HEK293T (cell line): ENCODE measurements at places on chromosomes 6 and 20.
A peak's percentile ranks its signal among the peaks of the same experiment; 100 is the strongest.

GRCh38 chr6:24149836-24150235, 23.8 kb downstream of the NRSN1 start:
- no peak for DNase-seq

DNA sequence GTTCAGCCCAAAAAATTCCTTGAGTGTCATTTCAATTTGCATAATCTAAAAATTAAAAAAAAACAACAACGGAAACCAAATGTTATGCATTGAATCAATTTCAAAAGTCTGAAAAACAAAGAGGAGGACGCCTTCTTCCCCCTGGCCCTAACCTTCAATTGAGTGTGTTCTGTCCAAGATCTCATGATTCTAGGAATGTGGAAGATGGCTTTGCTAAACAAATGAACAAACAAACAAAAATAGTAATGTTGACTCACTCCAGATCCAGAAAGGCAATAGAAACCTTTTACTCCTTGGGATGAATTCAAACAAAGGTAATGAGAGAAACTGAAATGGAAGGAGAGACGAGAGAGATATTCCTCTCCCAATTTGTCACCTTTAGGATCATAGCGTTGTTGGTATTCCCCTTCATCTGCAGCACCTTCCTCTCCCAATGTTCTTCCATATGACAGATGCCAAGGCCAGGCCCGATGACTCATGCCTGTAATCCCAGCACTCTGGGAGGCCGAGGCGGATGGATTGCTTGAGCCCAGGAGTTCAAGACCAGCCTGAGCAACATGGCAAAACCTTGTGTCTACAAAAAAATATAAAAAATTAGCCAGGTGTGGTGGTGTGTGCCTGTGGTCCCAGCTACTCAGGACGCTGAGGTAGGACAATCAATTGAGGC, 109.2 kb upstream of the ADGRF1 start:
- no peak for DNase-seq

DNA sequence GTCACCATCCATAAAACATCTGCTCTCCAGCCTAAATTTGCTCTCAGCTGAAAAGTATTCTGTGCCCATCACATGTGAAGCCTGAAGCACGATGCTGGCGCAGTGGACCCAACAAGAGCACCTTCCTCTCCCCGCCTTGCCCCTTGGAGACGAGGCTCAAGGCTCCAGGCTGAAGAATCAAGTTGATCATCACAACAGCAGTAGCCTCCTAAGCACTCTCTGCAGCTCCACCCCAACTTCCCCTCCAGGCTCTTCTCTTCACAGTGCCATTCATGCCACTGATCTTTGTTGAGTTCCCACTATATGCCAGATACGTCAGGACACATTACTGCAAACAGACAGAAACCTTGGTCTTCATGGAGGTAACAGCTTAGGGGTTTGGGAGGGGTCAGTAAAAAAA, 41.6 kb upstream of the ZNF217 start:
- DNase-seq = no peak

DNA sequence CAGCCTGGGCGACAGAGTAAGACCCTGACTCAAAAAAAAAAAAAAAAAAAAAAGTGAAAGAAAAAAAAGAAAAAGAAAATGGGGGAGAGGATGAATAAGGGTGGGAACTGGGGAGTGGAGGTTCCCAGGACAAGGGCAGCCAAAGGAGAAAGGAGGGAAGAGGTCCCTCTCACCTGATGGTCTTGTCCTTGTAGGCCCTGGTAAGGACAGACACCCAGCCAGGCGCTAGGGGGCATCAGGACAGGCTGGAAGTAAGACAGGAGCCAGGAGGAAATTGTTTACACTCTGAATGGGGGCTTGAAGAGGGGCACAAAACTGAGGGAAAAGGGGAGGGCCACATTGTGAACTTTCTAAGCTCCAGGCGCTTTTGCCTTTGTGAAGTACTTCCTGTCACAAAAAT, 2.3 kb upstream of the ALDH5A1 start:
- peak; percentile 43 for DNase-seq

GRCh38 chr6:159969204-159969912, 476 bp downstream of the IGF2R start:
- DNase-seq = peak; percentile 41

DNA sequence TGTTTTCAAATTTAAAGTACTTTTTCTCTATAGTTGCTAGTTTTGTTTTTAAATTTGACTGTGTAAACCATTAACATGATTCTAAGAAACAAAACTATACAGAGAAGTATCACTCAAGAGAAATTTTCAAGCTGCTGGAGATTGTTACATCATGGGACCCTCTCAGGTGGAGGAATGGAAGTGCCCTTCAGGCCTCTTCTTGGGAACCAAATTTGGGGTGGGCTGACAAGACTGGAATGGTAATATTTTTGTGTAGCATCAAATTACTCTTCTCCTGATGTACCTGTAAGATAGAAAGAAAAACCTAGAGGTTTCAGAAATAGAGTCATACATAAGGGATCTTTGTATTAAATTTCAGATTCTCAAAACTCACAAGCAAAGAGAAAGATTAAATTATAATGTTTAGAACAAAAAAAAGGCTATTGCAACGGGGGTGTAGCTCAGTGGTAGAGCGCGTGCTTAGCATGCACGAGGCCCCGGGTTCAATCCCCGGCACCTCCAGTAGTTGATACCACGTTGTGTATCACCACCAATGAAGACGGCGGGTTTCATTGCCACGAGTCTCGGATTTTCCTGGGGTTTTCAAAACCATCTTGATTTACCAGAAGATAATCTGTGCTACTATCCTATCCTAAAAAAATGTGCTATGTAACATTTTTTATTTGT, 193.7 kb downstream of the GPX5 start:
- no peak for DNase-seq

GRCh38 chr6:100774681-100775080, 106.4 kb downstream of the ASCC3 start:
- no peak for DNase-seq

DNA sequence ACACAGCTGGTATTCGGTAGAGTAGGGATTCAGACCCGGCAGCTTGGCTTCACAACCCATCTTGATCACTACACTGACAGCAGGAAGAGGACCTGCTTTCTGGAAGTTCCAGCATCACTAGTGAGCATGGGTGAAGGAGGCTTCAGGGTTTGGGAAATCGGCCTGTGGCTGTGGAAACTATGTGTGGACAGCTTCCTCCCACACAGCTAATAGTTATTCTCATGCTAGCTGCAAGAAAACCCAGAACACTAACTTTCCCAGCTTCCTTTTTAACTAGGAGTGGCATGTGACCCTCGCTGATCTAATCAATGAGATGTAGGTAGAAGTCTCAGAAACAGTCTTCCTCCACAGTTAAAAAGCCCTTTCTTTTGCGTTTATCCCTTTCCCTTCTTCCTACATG, 36.3 kb upstream of the SIRPA start:
- no peak for DNase-seq

DNA sequence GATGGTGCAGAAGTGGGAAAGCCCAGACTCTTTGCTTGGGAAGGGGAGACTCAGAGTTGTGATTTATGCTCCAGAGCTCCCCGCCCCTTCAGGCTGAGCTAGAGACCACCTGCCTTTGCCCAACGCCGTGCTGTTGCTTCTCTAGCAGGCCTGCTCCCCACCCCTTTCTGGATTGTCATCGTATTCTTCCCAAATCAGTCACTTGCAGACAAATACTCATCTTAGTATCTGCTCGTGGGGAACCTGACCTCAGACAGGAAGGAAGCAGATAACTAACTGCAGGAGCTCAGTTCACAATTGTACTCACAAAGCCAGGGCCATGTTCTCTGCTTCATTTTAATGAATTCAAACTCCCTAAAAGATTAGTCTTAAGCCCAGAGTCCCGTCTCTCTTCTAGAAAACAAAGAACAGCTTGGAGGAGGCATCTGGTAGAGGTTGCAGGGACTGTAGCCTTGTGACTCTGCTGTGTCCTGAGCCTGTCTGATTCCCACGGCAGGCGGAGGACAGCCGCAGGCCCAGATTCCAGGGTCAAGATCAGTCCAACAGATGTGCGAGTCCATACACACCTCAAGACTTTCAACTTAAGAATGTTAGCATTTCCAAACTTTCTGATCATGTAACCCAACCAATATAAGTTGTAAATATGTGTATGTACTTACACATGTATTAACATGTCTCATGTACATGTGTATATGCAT, 57.2 kb upstream of the GGTLC1 start:
- no peak for DNase-seq

DNA sequence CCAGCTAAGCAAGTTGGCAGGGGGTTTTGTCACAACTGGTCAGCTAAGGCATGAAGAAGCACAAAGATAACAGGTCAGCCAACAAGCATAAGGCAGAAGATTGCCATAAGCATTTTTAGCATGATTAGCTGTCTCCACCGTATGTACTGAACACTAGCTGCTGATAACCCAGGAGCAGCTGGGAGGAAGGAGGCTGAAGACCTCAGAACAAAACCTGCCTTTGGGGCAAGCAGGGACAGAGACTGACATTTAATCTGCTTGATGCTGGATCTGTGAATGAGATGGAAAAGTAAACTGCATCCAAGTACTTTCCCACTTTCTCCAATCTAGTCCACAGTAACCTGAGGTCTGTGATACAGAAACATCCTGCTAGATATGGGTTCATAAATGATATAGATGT, 353.0 kb upstream of the MAP3K7 start:
- no peak for DNase-seq

DNA sequence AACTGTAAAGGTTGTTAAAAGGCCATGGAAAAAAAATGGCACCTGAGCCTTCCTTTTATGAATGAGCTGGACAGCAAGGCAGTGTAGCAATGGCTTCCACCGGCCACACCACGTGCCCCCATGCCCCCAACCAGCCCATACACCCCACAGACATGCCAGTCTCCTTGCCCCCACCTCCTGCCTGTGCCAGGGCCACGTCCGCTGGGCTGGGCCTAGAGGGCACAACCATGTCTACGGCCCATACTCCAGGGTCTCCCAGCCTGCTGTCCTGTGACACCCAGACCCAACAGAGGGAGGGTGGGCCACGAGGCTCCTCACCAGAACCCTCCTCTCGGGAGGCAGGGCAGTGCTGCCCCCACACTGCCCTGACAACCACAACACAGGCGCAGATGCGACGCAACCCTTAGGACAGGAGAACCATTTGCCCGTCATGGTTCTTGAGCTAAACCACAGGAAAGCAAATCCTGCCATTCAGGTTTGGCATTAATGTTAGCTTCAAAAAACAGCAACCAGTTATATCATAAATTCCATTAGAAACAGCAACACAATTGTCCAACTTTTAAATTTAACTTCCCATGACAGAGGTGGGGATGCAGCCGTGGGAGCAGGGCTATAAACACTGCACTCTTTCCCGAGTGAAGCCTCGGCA, 50.7 kb downstream of the TAF4 start:
- no peak for DNase-seq

GRCh38 chr6:72939004-72939403, 286.3 kb downstream of the KHDC1L start:
- no peak for DNase-seq

DNA sequence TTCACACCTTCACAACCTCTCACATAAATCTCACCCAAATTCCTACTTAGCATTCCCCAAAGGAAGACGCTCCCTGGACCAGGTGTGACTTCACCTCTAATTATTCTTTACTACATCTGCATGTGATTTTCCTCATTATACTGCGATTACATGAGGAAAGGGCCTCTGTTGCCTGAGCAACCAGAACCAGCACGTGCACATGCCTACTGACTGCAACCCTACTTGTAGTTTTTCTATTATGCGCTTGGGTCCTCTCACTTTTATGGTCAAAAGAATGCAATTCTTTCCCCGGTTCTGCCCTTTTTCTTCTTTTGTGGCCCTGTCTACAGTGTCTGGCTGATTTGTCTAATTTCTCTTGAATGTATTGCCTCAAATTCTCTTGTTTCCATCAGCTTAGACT, 20.4 kb upstream of the ANKEF1 start:
- no peak for DNase-seq

DNA sequence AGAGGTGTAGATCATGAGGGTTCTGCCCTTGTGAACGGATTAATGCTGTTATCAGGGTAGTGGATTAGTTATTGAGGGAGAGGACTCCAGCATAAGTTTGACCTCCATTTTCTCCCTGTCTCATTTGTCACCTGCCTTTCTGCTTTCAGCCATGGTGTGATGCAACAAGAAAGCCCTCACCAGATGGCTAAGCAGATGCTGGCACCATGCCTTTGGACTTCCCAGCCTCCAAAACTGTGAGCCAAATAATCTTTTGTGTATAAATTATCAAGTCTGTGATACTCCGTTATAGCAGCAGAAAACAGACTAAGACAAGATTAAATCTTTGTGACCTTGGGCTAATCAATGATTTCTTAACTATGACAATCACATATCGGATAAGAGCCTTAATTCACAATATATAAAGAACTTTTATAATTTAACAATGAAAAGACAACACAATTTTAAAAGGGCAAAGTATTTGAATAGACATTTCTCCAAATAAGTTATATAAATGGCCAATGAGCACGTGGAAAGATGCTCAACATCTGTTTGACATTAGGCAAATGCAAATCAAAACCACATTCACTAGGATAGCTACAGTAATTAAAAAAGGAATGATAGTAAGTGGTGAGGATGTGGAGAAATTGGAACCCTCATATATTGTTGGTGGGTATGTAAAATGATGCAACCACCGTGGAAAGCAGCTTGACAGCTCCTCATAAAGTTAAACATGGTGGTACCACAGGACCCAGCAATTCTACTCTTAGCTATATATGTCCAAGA, 45.3 kb upstream of the IFNGR1 start:
- DNase-seq = no peak

DNA sequence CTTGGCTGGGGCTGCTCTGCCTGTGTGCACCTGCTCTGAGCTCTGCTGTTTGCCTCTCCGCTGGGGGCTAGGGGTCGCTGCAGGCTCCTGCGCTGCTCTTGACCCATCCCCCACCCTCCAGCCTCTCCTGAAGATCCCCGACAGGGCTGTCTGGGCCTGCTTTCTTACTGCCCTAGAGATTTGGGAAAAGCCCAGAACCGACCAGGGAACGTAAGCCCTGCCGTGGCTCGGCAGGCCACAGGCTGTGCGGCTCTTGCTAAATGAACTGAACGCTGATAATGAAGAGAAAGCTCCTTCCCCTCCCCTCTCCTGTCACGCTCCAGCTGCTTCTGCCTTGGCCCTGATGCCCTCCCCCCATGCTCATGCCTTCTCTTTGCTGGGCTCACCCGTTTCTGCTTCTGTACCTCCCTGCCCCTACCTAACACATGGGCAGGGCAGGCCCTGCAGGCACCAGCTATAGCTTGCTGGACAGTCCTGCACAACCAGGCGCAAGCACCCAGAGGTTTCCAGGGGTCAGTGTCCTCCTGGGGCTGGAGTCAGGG, 32.0 kb upstream of the PCMTD2 start:
- peak; percentile 69 for DNase-seq

GRCh38 chr6:170248861-170249600, 41.8 kb downstream of the DLL1 start:
- no peak for DNase-seq

GRCh38 chr20:40232273-40232672, 456.8 kb downstream of the MAFB start:
- DNase-seq = no peak

GRCh38 chr6:115902436-115902835, 158.3 kb downstream of the FRK start:
- no peak for DNase-seq

- peak; percentile 51 for DNase-seq
Observed at GRCh38 chr6:149060300-149060984, 257.1 kb upstream of the TAB2 start.

DNA sequence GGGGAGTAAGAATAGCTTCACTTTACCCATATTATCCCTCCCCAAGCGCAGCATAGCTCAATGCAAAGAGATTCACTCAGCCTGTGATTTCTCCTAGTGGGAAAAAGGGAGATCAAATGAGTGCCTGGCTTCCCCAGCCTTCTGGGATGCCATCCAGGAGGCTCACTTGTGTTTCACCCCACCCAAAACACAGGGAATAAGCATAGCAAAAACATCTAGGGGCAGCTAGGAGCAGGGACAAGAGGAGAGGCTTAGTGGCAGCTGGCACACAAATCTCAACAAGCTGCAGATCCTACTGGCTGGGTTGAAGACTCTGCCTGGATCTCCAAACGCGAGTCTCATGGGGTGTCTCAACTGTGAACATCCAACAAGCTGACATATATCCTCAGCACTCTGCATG, 715.8 kb downstream of the RNF144B start:
- peak; percentile 8 for DNase-seq
